ENCODE measurements at places on chromosomes 6 and 20.

GRCh38 chr20:6122873-6123648, at the start of gene FERMT1:
TSS of gene FERMT1 (minus strand) at chr20:6123030. CDS start at chr20:6119554, 3,476 bp downstream.
- peak; percentile 74 for DNase-seq

GRCh38 chr6:24855395-24856245, 56.9 kb upstream of the ARMH2 start:
- peak; percentile 72 for DNase-seq

DNA sequence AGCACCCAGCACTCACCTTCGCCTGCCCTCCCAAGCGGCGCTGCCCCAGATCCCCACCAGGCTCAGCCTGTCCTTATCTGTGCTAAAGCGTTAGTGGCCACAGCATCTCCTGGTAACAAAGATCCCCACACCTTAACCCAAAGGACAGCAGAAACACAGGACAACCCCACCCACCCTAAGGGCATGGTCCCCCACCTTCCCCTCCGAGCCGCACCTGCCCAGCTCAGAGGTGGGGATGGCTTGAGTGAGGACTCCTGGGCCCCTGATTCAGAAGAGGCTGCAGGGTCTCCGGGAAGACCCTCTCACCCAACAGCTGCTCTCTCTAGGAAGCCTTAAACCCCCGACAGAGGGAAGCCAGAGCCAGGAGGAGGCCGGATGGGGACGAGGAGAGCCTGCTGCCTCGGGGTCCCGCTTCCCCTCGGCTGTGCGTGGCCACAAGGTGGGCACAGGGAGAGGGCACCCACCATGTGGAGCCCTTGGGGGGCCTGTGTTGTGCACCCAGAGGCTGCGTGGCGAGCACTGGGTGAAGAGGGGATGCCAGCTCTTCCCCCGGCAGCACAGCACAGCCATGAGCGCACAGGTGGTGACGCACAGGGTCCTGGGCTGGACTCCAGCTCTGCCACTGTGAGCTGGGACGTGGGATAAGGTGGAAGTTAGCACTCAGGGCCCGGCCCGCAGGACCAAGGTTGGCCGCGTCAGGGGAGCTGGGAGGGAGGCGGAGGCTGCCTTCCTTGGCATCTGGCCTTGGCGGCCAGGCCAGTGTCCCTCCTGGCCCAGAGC, 31.9 kb upstream of the MRGBP start:
- no peak for DNase-seq

DNA sequence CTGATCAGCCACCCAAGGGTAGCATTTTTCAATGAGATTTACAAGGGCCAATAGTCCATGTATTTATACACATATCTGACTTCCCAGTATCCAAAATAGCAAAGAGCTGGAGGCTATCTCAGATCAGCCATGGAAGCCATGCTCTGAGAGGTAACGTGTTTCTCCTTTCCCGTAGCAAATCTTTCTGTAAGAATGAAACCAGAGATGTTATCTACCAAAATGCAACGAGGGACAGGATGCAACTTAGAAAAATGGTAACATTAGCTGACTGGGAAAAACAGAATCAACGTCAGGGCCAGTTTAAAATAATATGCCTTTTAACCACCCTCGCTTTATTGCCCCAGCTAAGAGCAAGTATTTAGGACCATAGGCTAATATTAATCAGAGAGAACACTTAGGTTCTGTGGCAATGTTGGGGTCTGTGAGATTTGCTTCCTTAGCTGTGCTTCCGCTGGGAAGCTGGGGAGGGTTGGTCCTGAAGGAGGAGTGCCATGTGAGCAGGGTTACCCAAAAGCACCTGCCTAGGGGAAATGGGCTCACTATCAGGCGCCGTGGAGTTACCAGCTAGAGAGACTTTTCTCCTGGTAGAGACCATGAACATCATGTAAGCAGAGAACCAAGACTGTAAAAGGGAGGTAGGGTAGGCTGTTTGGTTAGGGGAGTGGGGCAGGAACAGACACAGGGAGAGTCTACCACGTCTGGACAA, 1.2 kb downstream of the ZNF831 start:
- no peak for DNase-seq

- DNase-seq, result no peak
These were observed 53.4 kb downstream of the AKAP12 start for GRCh38 chr6:151292974-151293687.

- no peak for DNase-seq
These were observed 127.2 kb upstream of the ECI2 start for GRCh38 chr6:4262526-4262925.

- no peak for DNase-seq
These were observed 13.1 kb upstream of the CDK19 start for GRCh38 chr6:110828396-110828795.

- DNase-seq, result no peak
These were observed 27.9 kb downstream of the SLC2A4RG start for GRCh38 chr20:63767456-63767855.

- DNase-seq, result no peak
These were observed 4.1 kb downstream of the TRIM38 start for GRCh38 chr6:25966711-25967110.

- DNase-seq, result no peak
These were observed 2.3 kb downstream of the BMP7 start for GRCh38 chr20:57263801-57264792.

Data from NCI-H774 (cell line).